Prostate gland (tissue), 2 donors: ENCODE measurements at places on chromosomes 6 and 20. TPM values are rescaled to one million over a fixed set of nuclear protein-coding genes. Genes with fewer than 3 reads are reported as not detected.
A peak's percentile ranks its signal among the peaks of the same experiment; 100 is the strongest.

The RNF144B gene
- 25.3 TPM for total RNA-seq

The RIN2 gene
- total RNA-seq, result 77.9 TPM

- no peaks in the 10 kb centered on the region for H3K36me3 ChIP-seq
- H3K27me3 ChIP-seq, result no peaks in the 10 kb centered on the region
- DNase-seq, result no peak
- no peaks in the 10 kb centered on the region for H3K4me1 ChIP-seq
- no peak overlapping the region for H3K4me3 ChIP-seq
Measured at GRCh38 chr20:11807054-11808048, 110.3 kb upstream of the BTBD3 start.

DNA sequence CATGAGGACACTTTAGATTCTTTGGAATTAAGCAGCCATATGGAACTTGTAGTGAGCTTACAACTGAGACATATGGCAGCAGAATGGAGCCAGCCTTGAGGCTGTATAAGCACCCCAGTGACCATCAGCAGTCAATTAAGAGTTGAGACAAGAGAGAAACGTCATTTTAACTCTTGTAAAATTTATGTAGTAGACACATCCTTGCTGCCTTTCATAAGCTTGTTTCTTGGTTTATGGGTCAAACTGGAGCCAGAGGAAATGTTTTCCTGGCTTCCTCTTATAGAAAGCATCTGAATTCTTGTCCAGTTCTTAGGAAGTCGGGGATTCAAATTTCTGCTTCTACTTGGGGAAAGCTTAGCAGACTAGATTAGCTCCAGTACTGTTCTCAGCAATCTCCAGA, 745.1 kb upstream of the MARCKS start:
- H3K36me3 ChIP-seq, result no peaks in the 10 kb centered on the region
- H3K4me1 ChIP-seq, result no peaks in the 10 kb centered on the region
- no peak overlapping the region for H3K27ac ChIP-seq
- DNase-seq, result no peak
- no peak overlapping the region for H3K4me3 ChIP-seq

DNA sequence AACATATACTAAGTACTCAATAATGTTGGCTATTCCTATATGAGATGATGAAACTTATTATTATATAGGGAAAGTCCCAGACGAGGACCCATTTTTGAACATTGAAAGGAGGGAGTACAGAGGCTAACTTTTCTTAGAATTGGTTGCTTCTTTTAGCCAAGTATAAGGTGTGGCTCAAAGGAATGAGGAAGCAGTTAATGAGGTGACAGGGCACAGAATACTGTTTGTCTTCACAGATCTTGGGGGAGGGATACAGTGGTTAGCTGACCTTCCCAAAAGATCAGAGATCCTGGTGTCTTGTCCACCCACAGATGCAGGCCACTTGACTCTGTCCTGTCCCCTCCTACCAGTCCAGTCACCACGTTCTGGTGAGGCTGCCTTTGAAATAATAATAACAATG, 67.8 kb upstream of the EPB41L1 start:
- H3K27ac ChIP-seq, result no peak overlapping the region
- no peak overlapping the region for H3K4me3 ChIP-seq
- no peaks in the 10 kb centered on the region for H3K4me1 ChIP-seq
- no peak for DNase-seq

DNA sequence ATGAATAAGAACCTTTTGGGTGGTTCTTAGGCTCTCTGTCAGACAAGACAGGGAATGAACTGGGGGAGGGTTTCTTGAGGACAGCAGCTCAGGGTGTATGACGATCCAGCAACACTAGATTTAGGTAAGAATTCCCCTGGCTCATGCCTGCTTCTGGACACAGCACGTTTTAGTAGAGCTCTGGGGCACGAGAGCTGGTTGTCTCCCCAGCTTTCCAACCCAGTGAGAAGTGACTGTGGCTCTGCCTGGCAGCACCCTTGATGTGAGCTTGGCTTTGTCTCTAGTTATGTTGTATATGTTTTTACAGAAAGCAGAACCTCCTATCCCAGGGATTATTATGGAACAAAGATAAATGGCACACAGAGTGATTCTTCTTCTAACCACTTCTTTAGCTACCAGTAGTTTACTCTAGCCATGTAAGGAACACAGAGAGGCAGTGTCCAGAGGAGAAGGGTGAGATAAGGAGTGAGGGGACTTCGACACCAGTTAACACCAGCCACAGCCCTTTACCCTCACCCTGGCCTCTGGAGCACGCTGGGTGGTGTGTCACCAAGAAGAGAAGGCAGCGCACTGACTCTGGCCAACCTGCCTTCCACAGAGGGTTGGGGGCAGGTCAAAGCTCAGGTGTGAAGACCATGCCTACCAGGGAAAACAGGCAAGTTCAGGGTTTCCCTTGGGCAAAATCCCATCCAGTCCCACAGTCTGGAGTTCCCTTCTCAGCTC, 3.9 kb downstream of the APOBEC2 start:
- DNase-seq, result no peak
- no peak overlapping the region for H3K4me3 ChIP-seq
- H3K27ac ChIP-seq, result no peak overlapping the region

The TBC1D7 gene
- 27.9 TPM for total RNA-seq

- no peak for DNase-seq
- no peak overlapping the region for H3K4me3 ChIP-seq
- H3K36me3 ChIP-seq, result no peaks in the 10 kb centered on the region
- H3K27ac ChIP-seq, result no peak overlapping the region
- H3K27me3 ChIP-seq, result no peaks in the 10 kb centered on the region
- H3K4me1 ChIP-seq, result no peaks in the 10 kb centered on the region
Measured at GRCh38 chr20:34720266-34720665, 16.1 kb downstream of the TP53INP2 start.

DNA sequence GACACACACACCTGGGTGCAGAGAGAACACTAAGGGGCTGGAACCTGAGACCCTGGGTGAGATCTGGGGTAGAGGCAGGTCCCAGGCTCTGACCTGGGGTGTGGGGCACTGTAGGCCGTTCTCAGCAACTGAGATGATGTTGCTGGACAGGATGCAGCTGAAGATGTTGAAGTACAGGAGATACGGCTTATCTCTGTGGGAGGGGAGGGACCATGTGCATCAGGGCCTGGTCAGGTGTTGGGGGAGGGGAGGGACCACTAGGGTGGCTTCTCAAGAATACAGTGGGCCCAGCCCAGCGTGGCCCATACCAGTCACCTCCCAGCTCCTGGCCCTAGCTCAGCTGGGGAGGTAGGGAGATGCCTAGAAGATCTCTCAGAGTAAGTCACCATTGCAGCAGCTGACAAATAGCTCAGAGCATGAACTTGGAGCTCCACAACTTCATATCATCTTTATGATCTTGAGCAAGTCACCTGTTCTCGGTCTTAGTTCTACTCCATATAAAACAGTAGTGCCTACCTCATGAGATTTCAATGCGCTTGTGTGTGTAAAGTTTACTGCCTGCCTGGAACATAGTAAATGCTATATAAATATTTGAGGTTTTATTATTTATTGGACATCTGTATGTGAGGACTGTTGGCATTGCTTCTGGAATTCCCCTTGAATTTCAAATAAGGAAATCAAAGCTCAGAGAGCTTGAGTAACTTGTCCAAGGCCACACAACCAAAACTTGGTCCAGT, 3.8 kb downstream of the SLC44A4 start:
- no peak overlapping the region for H3K4me3 ChIP-seq
- H3K27ac ChIP-seq, result peak overlapping the region; percentile 98
- H3K27me3 ChIP-seq, result no peaks in the 10 kb centered on the region
- H3K36me3 ChIP-seq, result no peaks in the 10 kb centered on the region

DNA sequence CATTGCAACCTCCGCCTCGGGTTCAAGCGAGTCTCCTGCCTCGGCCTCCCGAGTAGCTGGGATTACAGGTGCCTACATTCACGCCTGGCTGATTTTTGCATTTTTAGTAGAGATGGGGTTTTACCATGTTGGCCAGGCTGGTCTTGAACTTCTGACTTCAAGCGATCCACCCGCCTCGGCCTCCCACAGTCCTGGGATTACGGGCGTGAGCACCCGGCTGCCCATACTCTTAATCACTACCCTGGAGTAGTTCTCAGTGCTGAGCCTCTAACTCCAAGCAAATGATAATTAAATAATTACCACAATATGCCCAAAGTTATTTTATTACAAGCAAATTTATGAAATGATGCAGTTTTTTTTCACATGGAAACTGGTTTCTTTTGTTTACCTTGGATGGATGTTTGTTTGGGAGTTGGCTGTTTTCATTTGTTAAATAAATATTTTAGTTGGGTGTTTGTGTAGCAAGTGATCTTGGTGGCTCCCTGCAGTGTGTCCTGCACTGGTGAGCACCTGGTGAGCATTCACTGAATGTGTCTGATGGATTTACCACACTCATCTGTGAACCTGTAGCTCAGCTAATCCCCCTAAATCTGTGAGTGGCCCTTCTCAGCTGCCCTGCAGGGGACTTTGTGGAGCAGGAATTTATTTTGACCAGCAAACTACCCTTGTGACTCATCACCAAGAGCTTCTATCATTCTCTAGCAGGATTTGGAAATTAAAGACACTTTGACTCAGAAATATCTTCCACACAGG, 36.9 kb downstream of the UTRN start:
- H3K4me3 ChIP-seq, result no peak overlapping the region
- no peak for DNase-seq
- H3K27me3 ChIP-seq, result no peaks in the 10 kb centered on the region
- no peaks in the 10 kb centered on the region for H3K4me1 ChIP-seq
- H3K27ac ChIP-seq, result peak overlapping the region; percentile 48

The KCNQ5 gene
- total RNA-seq, result 3.6 TPM

DNA sequence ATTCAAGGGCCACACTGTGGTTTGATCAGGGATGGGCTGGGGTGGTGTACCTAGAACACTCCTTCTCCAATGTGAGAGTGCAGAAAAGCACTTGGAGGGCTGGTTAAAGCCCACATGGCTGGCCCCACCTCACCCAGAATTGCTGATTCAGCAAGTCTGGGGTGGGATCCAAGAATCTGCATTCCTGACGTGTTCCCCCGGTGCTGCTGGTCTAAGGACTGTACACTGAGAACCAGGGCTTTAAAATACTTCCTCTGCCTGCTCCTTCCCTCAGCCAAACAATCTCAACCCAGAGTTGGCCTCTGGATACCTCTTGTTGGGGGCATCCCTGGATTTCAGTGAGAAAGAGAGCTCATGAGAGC, 13.4 kb upstream of the OCSTAMP start:
- DNase-seq, result no peak
- H3K4me1 ChIP-seq, result no peaks in the 10 kb centered on the region
- no peak overlapping the region for H3K27ac ChIP-seq

The SGK1 gene
- 243 TPM for total RNA-seq

The DLK2 gene
- total RNA-seq, result 46.1 TPM

DNA sequence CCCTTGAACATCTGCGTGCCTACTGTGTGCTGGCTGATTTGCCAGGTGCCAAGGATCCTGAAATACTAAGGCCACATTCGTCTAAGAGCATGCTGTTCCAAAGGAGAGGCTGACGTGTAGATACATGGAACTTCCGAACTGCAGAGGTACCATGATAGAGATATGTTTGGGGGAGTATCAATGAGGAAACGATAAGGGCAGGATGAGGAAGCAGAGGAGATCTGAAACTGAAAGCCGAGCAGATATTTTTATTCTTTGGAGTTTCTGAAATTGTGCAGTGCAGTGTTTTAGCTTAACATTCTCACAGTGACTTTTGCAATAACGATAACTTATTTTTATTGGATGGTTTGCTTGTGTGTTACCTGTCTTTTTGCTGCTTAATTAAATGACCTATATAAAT, 24.3 kb downstream of the BMP6 start:
- no peaks in the 10 kb centered on the region for H3K4me1 ChIP-seq
- no peak for DNase-seq
- H3K27ac ChIP-seq, result no peak overlapping the region
- H3K27me3 ChIP-seq, result no peaks in the 10 kb centered on the region
- no peaks in the 10 kb centered on the region for H3K36me3 ChIP-seq

GRCh38 chr20:4979841-4980410, 21.4 kb downstream of the SLC23A2 start:
- H3K36me3 ChIP-seq, result no peaks in the 10 kb centered on the region
- DNase-seq, result no peak
- no peaks in the 10 kb centered on the region for H3K27me3 ChIP-seq
- no peaks in the 10 kb centered on the region for H3K4me1 ChIP-seq
- no peak overlapping the region for H3K4me3 ChIP-seq

GRCh38 chr6:31791324-31792089, 4.0 kb downstream of the VARS1 start:
- H3K4me3 ChIP-seq, result no peak overlapping the region
- no peak for DNase-seq
- H3K36me3 ChIP-seq, result no peaks in the 10 kb centered on the region
- no peaks in the 10 kb centered on the region for H3K27me3 ChIP-seq
- peaks cover 3% of the 10 kb centered on the region for H3K4me1 ChIP-seq

The MCCD1 gene
- not detected for total RNA-seq

The MOCS3 gene
- total RNA-seq, result 6.6 TPM
